PC-3 (cell line): ENCODE measurements at places on chromosomes 12 and 14. TPM values are rescaled to one million over a fixed set of nuclear protein-coding genes. Genes with fewer than 3 reads are reported as not detected.

The APAF1 gene
- total RNA-seq = 8.5 and 10.1 TPM in 2 replicates

The CCDC60 gene
- total RNA-seq = not detected in 2 replicates

The BCAT1 gene
- total RNA-seq = not detected in 2 replicates

The CLEC4C gene
- not detected in 2 replicates for total RNA-seq

The RECQL gene
- 22.0 and 38.2 TPM in 2 replicates for total RNA-seq

The HSPB8 gene
- 8.4 and 11.4 TPM in 2 replicates for total RNA-seq

The P2RX2 gene
- total RNA-seq = not detected in 2 replicates

The ETFBKMT gene
- total RNA-seq = 0.52 and 0.58 TPM in 2 replicates

GRCh38 chr14:68012871-68013270 is 193.3 kb downstream of the RAD51B start:
- no peak overlapping the region for H3K4me3 ChIP-seq
- no peak for DNase-seq
- peaks cover 23% of the 10 kb centered on the region for H3K4me1 ChIP-seq
- H3K27me3 ChIP-seq = no peaks in the 10 kb centered on the region
- H3K36me3 ChIP-seq = no peaks in the 10 kb centered on the region

DNA sequence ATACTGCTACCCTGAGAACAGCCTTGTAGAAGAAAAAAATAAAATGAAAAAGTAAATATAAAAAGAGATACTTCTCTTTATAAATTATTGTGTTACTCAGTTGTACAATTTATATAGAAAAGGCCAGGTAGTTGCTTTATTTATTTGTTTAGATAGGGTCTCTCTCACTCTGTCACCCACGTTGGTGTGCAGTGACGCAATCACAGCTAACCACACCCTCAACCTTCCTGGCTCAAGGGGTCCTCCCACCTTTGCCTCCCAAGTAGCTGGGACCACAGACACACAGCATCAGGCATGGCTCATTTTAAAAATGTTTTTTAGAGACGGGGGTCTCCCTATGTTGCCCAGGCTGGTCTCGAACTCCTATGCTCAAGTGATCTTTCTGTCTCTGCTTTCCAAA is 175.4 kb upstream of the PZP start:
- no peaks in the 10 kb centered on the region for H3K4me1 ChIP-seq
- no peak overlapping the region for H3K27ac ChIP-seq
- H3K4me3 ChIP-seq = no peak overlapping the region
- peaks cover 18% of the 10 kb centered on the region for H3K27me3 ChIP-seq
- DNase-seq = no peak
- H3K36me3 ChIP-seq = no peaks in the 10 kb centered on the region

- peak overlapping the region; percentile 29 for H3K27ac ChIP-seq
- H3K4me1 ChIP-seq = peaks cover 39% of the 10 kb centered on the region
- H3K27me3 ChIP-seq = no peaks in the 10 kb centered on the region
- DNase-seq = peak; percentile 43
- H3K36me3 ChIP-seq = no peaks in the 10 kb centered on the region
Measured at GRCh38 chr14:22981090-22981875, 1.1 kb downstream of the AJUBA start.

DNA sequence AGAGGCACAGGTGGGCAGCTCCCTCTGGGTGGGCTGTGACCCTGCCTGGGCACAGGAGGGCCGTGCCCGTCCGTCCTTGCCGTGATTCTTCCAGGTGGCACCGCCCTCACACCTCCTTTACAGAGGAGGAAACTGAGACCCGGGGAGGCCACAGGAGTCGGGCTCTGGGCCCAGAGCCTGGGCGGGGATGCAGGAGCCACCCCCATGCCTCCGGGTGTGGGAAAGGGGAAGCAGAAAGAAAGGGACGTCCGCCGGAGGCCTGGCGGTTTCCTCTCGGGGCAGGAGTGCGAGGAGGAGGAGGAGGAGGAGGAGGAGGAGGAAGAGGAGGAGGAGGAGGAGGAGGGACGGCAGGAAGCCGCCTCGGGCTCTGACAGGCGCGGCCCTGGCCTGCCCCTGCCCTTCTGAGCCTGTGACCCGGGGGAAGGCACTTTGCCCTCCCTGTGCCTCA is 23.0 kb downstream of the SH2B3 start:
- no peak overlapping the region for H3K27ac ChIP-seq
- H3K27me3 ChIP-seq = no peaks in the 10 kb centered on the region
- no peak for DNase-seq

- H3K27ac ChIP-seq = no peak overlapping the region
- H3K36me3 ChIP-seq = no peaks in the 10 kb centered on the region
- no peaks in the 10 kb centered on the region for H3K27me3 ChIP-seq
- DNase-seq = no peak
- no peaks in the 10 kb centered on the region for H3K4me1 ChIP-seq
Measured at GRCh38 chr14:61065656-61066055, 84.6 kb downstream of the SLC38A6 start.

DNA sequence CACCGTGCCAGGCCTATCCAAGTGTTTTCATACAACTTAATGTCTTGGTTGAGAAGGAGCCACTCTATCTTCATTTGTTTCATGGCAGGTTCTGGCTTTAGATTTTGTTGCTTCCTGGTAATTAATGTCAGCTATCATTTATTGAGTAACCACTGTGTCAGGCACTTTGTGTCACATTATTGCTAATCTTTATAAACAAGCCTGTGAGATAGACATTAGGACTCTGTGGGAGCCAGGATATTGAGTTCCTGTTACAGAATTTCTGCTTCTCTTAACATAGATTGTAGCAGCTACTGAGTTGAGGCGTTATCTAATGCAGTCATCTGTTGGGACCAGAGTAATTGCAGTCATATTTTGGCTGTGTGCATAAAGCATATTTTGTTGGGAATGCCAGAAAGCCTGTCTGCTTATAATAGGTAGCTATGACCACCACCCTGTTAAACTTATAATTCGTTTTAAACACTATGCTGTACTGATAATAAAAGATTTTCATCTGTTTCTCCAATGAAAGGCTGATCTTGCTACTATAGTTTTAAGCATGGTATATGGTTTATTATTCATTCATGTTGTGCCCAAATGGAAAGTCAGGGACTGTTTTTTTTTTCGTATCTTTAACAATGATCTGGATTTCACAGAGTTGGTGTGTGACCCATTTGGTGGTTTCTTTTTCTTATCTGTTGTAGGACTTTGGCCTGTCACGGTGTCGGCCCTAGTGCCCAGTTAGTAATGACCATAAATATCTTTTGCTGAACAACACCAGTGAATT is 432.6 kb downstream of the PCNX1 start:
- DNase-seq = no peak
- H3K27me3 ChIP-seq = no peaks in the 10 kb centered on the region
- H3K27ac ChIP-seq = no peak overlapping the region
- H3K4me3 ChIP-seq = no peak overlapping the region
- peaks cover 13% of the 10 kb centered on the region; the same call in 1 of the 2 replicates for H3K36me3 ChIP-seq
- no peaks in the 10 kb centered on the region for H3K4me1 ChIP-seq

GRCh38 chr14:83975435-83975834 is 1554.5 kb upstream of the FLRT2 start:
- DNase-seq = no peak
- no peaks in the 10 kb centered on the region for H3K4me1 ChIP-seq
- H3K4me3 ChIP-seq = no peak overlapping the region
- no peak overlapping the region for H3K27ac ChIP-seq

DNA sequence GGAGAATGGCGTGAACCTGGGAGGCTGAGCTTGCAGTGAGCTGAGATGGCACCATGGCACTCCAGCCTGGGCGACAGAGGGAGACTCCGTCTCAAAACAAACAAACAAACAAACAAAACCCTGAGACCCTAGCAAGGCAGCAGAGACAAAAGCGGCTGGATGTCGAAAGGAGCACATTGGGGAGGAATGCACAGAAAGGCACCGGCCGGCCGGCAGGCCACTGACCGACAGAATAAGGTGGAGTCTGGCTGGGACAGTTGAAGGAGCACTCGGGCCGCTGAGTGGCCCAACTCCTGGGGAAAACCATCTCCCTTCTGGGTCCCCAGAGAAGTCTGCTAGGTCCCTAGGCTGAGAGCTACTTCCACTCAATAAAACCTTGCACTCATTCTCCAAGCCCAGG is 256.2 kb downstream of the KIF21A start:
- no peaks in the 10 kb centered on the region for H3K36me3 ChIP-seq
- H3K4me1 ChIP-seq = no peaks in the 10 kb centered on the region
- H3K27me3 ChIP-seq = no peaks in the 10 kb centered on the region

- H3K4me3 ChIP-seq = no peak overlapping the region
- no peak for DNase-seq
- H3K27ac ChIP-seq = no peak overlapping the region
- H3K4me1 ChIP-seq = no peaks in the 10 kb centered on the region
Measured at GRCh38 chr12:125983784-125984500, 918.7 kb downstream of the AACS start.

GRCh38 chr14:37594971-37595808 is at the start of the genes FOXA1 and TTC6:
Gene FOXA1, minus strand, starts transcription at chr14:37595249. Its CDS starts 277 bp downstream, at chr14:37594972.
Gene TTC6, plus strand, starts transcription at chr14:37595629. Its CDS starts 26,436 bp downstream, at chr14:37622065.
- H3K4me3 ChIP-seq = peak within 1 kb of the TSS; percentile 96
- DNase-seq = peak; percentile 91
- peak within 1 kb of the TSS; percentile 99 for H3K27ac ChIP-seq
- peaks cover 37% of the 10 kb centered on the region for H3K36me3 ChIP-seq
- H3K4me1 ChIP-seq = peaks cover 36% of the 10 kb centered on the region
- no peaks in the 10 kb centered on the region for H3K27me3 ChIP-seq

- H3K27ac ChIP-seq = no peak overlapping the region
- no peak for DNase-seq
- no peaks in the 10 kb centered on the region for H3K27me3 ChIP-seq
- no peaks in the 10 kb centered on the region for H3K4me1 ChIP-seq
- no peaks in the 10 kb centered on the region for H3K36me3 ChIP-seq
Measured at GRCh38 chr12:117803001-117803400, 165.8 kb downstream of the KSR2 start.

- H3K27ac ChIP-seq = no peak overlapping the region
- peak; percentile 72 for DNase-seq
Measured at GRCh38 chr12:1791104-1791841, 29.1 kb upstream of the LRTM2 start.

DNA sequence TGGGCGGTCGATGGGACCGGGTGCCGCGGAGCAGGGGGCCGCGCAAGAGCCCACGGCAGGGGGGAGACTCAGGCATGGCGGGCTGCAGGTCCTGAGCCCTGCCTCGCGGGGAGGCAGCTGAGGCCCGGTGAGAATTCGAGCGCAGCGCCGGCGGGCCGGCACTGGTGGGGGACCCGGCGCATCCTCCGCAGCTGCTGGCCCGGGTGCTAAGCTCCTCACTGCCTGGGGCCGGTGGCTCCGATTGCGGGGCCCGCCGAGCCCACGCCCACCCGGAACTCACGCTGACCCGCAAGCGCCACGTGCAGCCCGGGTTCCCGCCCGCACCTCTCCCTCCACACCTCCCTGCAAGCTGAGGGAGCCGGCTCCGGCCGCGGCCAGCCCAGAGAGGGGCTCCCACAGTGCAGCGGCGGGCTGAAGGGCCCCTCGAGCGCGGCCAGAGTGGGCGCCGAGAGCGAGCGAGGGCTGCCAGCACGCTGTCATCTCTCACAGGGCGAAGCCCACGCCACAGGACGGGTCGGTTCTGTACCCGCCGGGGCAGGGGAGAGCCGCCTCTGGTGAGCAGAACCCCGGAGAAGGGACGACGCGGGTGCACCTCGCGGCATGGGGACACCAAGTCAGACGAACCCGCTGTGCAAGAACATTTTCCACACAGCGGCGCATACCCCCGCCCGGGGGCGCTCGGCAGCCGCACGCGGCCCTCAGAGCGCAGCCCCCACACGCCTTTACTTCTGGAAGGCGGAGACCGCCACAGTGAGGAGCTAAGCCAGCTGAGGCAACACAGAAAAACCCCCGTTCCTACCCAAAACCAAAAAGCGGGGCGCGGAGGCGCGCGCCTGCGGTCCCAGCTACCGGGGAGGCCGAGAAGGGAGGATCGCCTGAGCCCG is 1.2 kb upstream of the SIVA1 start:
- DNase-seq = no peak
- peak overlapping the region; percentile 32 for H3K27ac ChIP-seq
- H3K4me1 ChIP-seq = peaks cover 37% of the 10 kb centered on the region
- no peaks in the 10 kb centered on the region for H3K27me3 ChIP-seq
- H3K4me3 ChIP-seq = peak overlapping the region; percentile 64

- no peak overlapping the region for H3K27ac ChIP-seq
- peak; percentile 91 for DNase-seq
- no peaks in the 10 kb centered on the region for H3K36me3 ChIP-seq
- no peaks in the 10 kb centered on the region for H3K27me3 ChIP-seq
- peak overlapping the region; percentile 83 for H3K4me3 ChIP-seq
Measured at GRCh38 chr12:38906482-38907200, 1.2 kb upstream of the CPNE8 start.

DNA sequence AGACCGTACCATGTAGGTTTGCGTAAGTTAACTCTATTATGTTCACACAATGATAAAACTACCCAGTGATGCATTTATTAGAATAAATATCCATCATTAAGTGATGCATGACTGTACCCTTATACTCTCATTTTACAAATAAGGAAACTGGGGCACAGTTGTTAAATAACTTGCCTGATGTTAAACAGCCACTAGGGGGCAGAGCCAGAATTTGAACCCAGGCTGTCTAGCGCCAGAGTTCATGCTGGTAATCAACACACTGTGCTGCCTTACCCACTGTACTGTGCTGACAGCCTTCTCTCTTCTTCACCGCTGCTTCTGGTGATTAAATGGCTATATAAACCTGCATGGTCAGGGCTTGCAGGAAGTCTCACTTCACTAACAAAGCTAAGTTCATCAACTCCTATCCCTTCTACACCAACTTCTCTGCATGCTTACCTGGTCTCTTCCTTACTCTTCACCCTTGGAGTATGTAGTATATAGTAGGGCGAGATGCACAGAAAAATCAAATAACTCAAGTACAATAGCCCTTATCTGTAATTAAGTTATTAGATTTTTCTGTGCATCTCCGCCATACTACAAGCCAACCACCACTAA is 43.6 kb upstream of the APPL2 start:
- H3K27ac ChIP-seq = no peak overlapping the region
- H3K4me1 ChIP-seq = peaks cover 14% of the 10 kb centered on the region
- H3K36me3 ChIP-seq = no peaks in the 10 kb centered on the region

GRCh38 chr12:15842108-15842507 is 40.1 kb upstream of the STRAP start:
- no peaks in the 10 kb centered on the region for H3K27me3 ChIP-seq
- no peak overlapping the region for H3K27ac ChIP-seq
- H3K4me1 ChIP-seq = peaks cover 9% of the 10 kb centered on the region
- DNase-seq = peak; percentile 56

DNA sequence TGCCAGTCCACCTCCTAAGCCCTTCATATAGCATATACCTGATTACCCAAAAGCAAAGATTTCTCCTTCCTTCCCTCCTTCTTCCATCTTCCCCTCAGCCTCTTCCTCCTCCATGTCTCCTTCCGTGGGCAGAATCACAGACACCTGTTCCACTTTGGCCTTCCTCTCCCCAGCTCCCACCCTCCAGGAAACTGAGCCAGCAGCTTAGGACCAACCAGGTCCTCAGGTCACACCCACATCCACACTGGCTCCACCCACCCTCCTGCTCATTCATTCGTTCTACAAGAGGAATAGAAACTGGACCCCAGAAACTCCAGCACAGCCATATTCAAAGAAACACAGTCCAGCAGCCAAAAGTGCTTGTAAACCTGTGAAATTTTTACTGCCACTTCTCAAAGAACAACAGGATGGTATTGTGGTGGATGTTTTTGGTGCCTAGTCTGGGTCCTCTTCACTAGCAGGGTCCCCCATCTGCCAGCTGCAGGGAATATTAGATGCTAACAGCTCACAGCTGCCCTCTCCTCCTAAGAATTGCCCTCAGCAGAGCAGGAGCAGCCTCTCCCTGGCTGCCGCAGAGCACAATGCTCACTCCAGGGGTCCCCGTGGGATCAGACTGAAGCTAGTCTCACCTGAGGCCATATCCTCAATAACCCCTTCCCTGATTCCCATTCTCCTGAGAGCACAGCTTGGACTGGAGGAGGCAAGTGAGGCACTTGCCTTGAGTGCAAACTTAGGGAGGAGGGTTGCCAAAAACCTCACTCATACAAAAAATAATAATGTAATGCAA is 18.4 kb downstream of the CMKLR1 start:
- DNase-seq = no peak
- no peaks in the 10 kb centered on the region for H3K4me1 ChIP-seq
- no peak overlapping the region for H3K4me3 ChIP-seq
